ENCODE measurements at places on chromosomes 11 and 22.

DNA sequence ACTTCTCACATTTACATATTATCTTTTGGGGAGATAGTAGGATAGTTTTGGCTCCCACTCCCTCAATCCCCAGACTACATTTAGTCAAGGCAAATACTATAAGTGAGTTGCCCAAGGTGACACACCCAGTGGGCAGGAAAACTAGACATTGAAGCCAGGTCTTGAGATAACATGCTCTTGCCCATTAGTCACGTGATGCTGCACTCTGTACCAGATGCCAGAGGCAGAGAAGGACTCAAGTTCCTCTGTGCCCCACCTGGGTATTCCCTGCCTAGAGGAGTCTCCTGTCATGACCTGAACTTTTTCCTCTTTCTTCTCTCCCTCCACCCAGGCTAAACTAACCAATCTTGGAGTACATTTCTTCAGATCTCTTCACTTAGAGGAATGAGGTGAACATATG, 484.9 kb downstream of the BUD13 start:
- DNase-seq = no peak

GRCh38 chr11:99960536-99960935, 726.6 kb upstream of the ARHGAP42 start:
- no peak for DNase-seq

GRCh38 chr22:23270212-23270733, 90.0 kb downstream of the BCR start:
- no peak for DNase-seq

DNA sequence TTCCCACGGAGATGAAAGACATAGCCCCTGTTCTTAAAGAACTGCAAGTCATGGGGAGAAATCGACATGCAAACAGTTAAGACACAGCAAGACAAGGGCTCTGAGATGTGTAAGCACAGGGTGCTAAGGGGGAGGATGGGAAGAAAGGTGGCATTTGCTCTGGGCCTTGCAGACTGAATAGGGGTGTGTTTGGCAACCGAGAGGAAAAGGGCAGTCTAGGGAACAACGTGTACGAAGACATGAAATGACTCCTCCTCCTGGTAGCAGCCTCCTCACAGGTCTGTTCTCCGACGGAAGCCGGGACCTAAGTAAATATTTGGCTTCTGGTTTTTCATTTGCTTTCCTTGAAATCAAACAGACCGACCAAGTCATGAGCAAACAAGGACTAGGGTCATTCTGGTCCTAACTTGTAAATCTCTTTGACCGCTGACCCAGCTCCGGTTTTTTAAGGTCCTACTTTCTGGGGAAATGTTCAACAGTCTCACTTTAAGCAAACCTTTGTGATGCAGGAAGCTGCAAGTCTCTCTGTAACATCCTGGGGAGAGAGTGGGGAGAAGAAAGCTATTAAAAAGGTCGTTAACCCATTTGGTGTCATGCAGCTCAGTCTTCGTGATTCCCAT, 19.7 kb downstream of the NNMT start:
- DNase-seq = no peak

GRCh38 chr22:18091916-18092526, 14.2 kb downstream of the PEX26 start:
- peak; percentile 79 for DNase-seq

DNA sequence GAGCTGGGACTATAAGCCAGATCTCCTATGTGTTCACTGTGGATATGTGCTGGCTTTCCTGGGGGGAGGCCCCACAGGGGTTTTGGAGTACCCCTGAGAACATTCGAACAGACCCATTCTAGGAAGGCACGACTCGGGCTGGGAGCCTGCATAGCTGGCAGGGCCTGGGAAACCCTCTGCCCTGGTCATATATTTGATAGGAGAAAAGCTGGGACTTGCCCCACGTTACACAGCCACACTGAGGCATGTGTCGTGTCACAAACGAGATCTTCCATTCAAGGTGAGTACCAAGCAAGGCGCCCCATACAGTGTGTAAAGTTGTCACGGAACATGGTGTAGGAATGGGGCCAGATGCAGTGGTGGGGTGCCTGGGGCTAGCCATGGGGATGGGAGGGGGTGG, 11.2 kb downstream of the MYO7A start:
- DNase-seq = no peak

- no peak for DNase-seq
Measured at GRCh38 chr22:50251477-50252081, 514 bp upstream of the HDAC10 start.

Measured in right cardiac atrium (tissue), 5 donors.